ENCODE measurements at places on chromosomes 2 and 18.
A peak's percentile ranks its signal among the peaks of the same experiment; 100 is the strongest.

DNA sequence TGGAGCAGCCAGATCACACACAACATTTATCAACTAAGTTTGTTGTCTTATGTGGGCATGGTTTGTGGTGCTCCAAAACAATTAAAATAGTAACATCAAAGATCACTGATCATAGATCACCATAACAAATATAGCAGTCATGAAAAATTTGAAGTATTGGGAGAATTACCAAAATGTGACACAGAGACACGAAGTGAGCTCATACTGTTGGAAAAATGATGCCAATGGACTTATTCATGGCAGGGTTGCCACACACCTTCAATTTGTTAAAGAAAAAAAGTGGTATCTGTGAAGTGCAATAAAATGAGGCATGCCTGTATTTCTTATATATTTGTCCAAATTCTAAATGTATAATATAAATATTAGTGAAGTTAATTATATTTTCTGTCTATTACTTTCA is 42.9 kb upstream of the CABYR start:
- no peak for DNase-seq

DNA sequence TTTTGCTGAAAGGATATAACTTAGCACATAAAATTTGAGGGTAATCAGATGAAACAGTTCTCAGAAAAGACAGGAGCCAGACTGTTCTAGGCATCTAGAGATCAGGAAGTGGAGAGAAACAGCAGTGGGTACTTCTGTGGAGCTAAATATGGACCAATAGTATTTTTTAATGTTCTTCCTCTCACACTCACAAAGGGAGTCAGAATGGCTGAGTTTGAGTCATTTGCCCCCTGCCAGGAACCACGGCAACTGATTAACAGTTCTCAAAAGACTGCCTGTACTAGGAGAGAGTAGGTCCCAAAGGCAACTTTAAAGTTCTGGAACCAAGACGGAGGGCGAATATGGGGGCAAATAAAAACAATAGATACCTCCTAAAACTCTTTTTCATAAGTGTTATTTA is 107.5 kb downstream of the GULP1 start:
- DNase-seq = no peak

DNA sequence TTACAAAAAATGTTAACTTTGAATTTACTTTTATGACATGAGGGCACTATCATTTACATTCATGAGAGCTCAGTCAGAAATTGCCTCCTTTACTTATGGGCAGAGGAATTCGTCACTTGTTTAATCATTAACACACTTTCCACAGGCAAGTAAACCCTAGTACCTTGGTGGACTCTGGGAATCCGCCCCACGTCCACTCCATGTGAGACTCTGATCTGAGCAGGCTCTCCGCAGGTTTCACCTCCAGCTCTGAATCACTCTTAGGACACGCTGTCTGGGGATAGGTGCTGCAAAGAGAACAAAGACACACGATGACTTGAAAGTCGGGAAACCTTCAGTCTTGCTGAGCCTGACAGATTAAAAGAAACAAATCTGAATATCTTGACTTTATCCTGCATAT is 73.6 kb downstream of the LPIN2 start:
- DNase-seq = no peak

- DNase-seq = peak; percentile 59
These were observed 725 bp downstream of the SLC66A2 start for GRCh38 chr18:79950515-79951341.

- DNase-seq = no peak
These were observed 125.9 kb downstream of the NFATC1 start for GRCh38 chr18:79521416-79522205.

- no peak for DNase-seq
These were observed 14.0 kb downstream of the ANXA4 start for GRCh38 chr2:69755862-69756467.

- DNase-seq = no peak
These were observed 48.1 kb downstream of the TSN start for GRCh38 chr2:121803503-121803902.

- DNase-seq = no peak
These were observed 980.1 kb upstream of the POU3F3 start for GRCh38 chr2:103873716-103874351.

GRCh38 chr2:241636182-241637017 is 558 bp downstream of the THAP4 start:
- DNase-seq = peak; percentile 51

DNA sequence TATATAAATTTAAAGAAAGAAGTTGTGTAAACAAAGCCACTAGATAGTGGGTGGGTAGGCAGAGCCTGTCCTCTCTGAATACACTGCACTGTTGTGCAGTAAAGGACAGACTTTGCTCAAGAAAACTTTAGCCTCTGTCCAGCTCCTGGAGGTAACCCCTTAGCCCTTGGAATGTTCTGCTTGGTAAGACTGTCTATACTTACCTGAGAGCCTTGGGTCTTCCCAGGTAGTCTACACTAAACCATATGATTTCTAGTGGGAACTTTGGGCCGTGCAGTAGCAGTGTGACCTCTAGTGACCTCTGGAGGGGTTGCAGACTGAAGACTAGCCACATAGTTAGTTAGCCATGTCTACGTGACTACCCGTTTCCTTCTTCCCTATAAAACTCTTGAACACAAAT is 678.3 kb upstream of the NRXN1 start:
- peak; percentile 26 for DNase-seq

- no peak for DNase-seq
These were observed 1589.9 kb upstream of the DDX18 start for GRCh38 chr2:116224610-116225009.

- DNase-seq = peak; percentile 34
These were observed 75.6 kb upstream of the UXS1 start for GRCh38 chr2:106269591-106270291.

All from RPMI8226 (cell line).